ENCODE measurements at places on chromosomes 4 and X. TPM values are rescaled to one million over a fixed set of nuclear protein-coding genes. Genes with fewer than 3 reads are reported as not detected.

The RBMXL3 gene
- not detected for total RNA-seq

- no peaks in the 10 kb centered on the region for H3K4me1 ChIP-seq
- DNase-seq: no peak
- no peaks in the 10 kb centered on the region for H3K27me3 ChIP-seq
- H3K27ac ChIP-seq: no peak overlapping the region
- no peak overlapping the region for H3K4me3 ChIP-seq
These were observed 124.5 kb upstream of the NOCT start for GRCh38 chr4:138890891-138891570.

DNA sequence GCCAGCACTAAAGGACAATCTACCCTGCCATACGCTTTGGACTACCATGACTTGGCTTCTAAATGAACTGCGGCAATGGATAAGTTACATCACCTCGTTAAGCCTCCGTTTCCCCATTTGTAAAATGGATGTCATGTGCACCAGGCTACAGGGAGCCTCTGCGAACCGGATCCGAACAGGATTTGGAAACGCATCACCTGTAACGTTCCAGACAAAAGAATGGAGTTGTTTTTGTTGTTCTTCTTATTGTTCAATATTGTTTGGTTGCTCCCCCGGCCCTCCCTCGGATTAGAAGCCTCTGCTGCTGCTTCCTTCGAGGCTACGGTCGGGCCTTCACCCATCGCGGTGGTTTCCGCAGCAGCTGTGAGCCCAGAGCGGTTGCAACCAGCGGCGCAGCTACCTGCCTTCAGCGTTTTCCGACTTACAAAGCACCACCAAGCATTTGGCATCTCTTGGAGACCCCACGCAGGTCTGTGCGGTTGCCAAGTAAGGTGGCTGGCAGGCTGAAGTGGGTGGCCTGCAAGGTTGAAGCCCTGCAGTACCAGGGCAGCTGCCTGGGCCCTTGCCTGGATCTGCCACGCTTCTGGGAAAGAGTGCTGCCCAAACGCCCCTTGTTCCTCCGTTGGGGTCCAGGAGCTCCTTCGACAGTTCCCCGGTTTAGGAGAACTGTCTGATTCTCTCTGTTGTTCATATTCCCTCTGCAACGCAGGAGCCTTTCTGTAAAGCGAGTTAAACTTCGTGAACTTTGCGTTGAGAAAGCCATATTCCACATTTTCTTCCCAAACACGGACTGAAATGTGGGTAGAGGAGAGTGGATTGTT is 7.1 kb downstream of the NKX3-2 start:
- H3K4me1 ChIP-seq: no peaks in the 10 kb centered on the region
- H3K27ac ChIP-seq: no peak overlapping the region
- no peak for DNase-seq
- peaks cover 5% of the 10 kb centered on the region for H3K27me3 ChIP-seq
- H3K4me3 ChIP-seq: no peak overlapping the region

The CENPVL1 gene
- not detected for total RNA-seq

DNA sequence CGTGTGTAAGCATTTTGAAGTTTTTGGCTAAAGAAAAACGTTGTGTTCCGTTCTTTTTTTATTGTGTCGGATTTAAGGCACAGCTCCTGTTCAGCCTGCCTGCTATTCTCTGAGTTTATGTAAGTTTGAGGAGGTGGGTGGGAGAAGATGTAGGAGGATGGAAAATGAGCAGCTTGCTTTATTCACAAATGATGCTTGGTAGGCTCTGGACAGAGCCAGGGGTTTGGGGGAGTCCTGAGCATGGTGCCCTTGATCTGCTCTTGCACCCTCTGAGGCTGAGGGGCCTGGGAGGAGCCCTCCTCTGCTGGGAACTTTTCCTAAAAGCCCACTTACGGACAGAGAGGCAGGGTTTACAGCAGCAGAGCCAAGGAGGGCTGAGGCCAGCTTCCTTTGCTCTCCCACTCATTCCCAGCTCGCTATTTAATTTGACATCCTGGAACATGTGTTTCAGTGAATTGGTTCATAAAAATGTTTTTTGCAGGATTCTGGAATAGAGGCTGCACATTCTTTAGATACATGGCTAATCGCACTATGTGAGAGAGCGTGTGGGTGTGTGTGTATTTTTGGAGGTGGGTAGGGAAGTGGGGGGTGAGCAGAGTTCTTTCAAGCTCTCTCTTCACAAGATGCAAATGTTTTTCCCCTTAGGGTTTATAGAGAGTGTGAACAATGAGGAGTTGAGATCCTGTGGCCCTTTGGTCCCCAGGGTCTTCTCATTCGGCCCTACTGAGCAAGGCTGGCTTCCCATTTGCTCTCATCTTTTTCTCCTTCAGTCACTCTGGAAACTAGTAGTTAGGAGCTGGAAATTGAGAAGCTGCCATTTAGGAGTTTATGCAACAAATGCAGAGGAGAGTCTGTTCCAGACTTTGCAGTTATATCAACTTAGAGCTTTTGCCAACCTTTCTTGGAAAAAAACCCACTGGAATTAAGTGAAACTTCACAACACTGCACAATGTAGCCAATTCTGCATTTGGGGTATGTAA is 32.1 kb downstream of the TMEM131L start:
- peak overlapping the region; percentile 74 for H3K27ac ChIP-seq
- no peak overlapping the region for H3K4me3 ChIP-seq
- H3K4me1 ChIP-seq: peaks cover 8% of the 10 kb centered on the region
- H3K27me3 ChIP-seq: no peaks in the 10 kb centered on the region

GRCh38 chr4:10998846-10999245 is 314.3 kb upstream of the CLNK start:
- no peak overlapping the region for H3K4me3 ChIP-seq
- no peak for DNase-seq
- no peaks in the 10 kb centered on the region for H3K27me3 ChIP-seq
- no peaks in the 10 kb centered on the region for H3K4me1 ChIP-seq

The BANK1 gene
- total RNA-seq: 0.98 TPM

GRCh38 chr4:156411531-156411930 is 457.9 kb upstream of the CTSO start:
- H3K4me1 ChIP-seq: no peaks in the 10 kb centered on the region
- no peak for DNase-seq
- no peak overlapping the region for H3K4me3 ChIP-seq
- no peak overlapping the region for H3K27ac ChIP-seq
- H3K27me3 ChIP-seq: no peaks in the 10 kb centered on the region

The CYLC1 gene
- total RNA-seq: not detected

- peak within 1 kb of the TSS; percentile 51 for H3K4me3 ChIP-seq
- H3K27ac ChIP-seq: peak within 1 kb of the TSS; percentile 30
- no peaks in the 10 kb centered on the region for H3K27me3 ChIP-seq
- no peaks in the 10 kb centered on the region for H3K36me3 ChIP-seq
- DNase-seq: peak; percentile 23
These were observed at the start of gene KDR for GRCh38 chr4:55125087-55125721. TSS of gene KDR (minus strand) at chr4:55125595. CDS start at chr4:55125293, 302 bp downstream.

The USP46 gene
- 14.1 TPM for total RNA-seq

The GYG2 gene
- 40.6 TPM for total RNA-seq

DNA sequence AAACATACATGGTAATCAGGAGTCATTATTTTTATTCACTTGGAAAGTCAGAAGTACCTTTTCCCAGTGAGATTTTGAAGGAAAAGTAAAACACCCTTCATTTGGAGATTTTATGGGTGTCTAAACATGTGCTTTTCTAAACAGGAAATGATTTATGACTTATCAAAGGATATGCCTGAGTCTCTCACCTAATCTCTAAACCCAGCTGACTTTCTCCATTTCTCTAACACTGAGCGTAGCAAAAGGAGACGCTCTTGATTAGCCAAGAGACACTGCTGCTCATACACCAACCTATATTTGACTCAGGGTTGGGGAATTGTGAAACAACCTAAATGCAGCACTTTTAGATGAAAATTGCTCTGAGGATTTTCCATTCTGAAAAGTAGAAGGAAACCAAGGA is 468.5 kb upstream of the FTHL17 start:
- no peaks in the 10 kb centered on the region for H3K27me3 ChIP-seq
- H3K4me1 ChIP-seq: no peaks in the 10 kb centered on the region
- no peak overlapping the region for H3K27ac ChIP-seq
- H3K36me3 ChIP-seq: no peaks in the 10 kb centered on the region
- no peak overlapping the region for H3K4me3 ChIP-seq
- DNase-seq: no peak

DNA sequence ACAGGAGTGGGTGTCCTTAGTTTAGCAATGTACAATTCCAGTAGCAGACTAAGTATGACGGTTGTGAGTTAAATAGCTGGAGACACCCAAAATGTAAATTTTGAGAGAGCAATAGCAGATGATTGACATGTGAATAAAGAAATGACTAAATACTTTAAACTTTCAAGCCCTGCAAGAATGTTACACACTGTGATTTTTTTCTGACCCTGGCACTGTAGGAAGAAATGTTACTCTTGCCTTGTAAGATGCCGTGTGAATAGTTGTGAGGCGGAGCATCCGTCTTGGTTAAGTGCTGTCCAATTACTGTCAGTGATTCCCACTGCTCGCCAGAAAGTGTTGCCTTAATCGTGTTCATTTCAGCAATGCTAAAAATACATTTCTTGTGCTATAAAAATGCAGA is 1248.1 kb downstream of the RAPGEF2 start:
- no peaks in the 10 kb centered on the region for H3K27me3 ChIP-seq
- no peak overlapping the region for H3K4me3 ChIP-seq
- H3K36me3 ChIP-seq: no peaks in the 10 kb centered on the region
- no peaks in the 10 kb centered on the region for H3K4me1 ChIP-seq
- DNase-seq: no peak

DNA sequence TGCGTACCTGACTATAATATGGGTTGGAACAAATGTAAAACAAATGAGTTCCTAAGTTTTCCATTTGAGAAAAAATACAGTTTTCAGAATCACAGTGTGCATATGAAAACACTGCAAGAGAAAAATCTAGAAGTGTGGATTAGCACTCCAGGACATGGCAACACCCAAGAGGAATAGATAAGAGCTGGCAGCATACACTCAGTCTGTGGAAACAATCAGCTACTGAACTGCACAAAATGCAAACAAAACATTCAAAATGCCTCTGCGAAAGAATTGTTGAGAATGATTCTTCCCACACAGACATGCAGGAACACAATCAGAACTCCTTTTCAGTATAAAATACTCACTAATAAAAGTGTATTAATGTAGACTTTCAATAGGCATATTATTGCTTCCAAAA is 39.9 kb downstream of the ATP8A1 start:
- H3K27ac ChIP-seq: no peak overlapping the region
- DNase-seq: no peak
- H3K27me3 ChIP-seq: no peaks in the 10 kb centered on the region
- H3K36me3 ChIP-seq: no peaks in the 10 kb centered on the region

DNA sequence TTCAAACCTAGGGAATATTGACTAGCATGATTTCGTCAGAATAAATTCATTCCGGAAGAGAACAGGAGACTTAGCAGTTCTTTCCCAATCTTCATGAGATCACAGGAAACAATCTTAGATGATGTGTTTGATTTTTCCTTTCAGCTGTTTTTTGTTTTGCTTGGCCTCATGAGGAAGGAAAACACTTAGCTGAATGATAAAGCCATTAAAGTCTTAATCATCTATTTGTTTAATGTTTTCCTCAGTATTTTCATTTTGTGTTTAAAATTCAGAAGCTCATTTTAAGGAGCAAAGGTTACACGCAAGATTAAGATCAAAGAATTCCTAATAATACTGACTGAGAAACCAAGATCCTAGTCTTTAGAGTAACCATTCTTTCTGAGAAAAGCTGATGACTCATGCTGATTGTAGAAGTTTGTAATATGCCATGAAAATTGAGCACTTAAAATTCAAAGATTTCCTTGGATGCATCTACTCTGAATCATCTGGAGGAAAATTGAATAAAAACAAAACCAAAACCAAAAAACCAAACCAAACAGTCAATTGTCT is 15.4 kb upstream of the TBC1D19 start:
- H3K27me3 ChIP-seq: no peaks in the 10 kb centered on the region
- no peak overlapping the region for H3K27ac ChIP-seq
- H3K4me1 ChIP-seq: no peaks in the 10 kb centered on the region
- DNase-seq: no peak

- peaks cover 3% of the 10 kb centered on the region for H3K36me3 ChIP-seq
- H3K27me3 ChIP-seq: no peaks in the 10 kb centered on the region
- H3K4me3 ChIP-seq: no peak overlapping the region
These were observed 87.3 kb downstream of the LCORL start for GRCh38 chr4:17934286-17934685.

GRCh38 chrX:38514016-38514854 is 47.1 kb upstream of the TSPAN7 start:
- H3K4me1 ChIP-seq: no peaks in the 10 kb centered on the region
- H3K27ac ChIP-seq: no peak overlapping the region

DNA sequence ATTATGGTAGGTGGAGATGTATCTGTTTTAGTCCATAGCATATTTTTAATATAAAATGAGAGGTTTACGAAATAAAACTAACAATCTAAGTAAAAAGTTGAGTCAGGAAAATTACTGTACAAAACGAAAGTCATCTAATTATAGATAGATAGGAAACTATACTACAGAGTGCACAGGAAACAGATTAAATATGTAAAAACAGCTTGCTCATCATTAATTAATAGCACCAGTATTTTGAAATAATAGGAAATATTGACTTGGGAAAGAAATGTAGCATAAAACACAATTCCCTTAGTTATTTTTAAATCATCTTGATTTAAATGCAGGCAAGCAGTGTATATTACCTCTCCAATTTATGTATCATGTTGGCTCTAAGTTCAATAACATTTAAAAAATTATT is 227.9 kb downstream of the GPM6A start:
- H3K4me3 ChIP-seq: no peak overlapping the region
- no peaks in the 10 kb centered on the region for H3K36me3 ChIP-seq
- H3K27ac ChIP-seq: no peak overlapping the region
- no peaks in the 10 kb centered on the region for H3K27me3 ChIP-seq

Data from breast epithelium (tissue), 4 donors.